ENCODE measurements at places on chromosomes 3 and 15.

DNA sequence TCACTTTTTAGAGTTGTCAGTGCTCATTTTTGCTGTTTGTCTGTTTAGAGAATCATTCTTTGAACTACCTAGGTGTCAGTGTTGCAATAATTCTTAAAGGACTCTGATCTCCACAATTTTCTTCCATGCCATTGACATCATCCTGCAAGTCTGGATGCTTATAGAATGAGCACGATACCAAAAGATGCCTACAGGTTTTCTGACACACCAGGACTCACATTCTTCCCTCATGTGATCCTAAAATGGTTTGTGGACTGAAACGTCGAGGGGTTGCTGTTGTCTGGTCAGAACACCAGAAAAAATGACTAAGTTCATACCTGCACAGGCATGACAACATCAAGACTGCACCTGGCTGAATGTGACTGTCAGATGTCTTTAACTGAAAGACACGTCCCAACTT lies 95.9 kb downstream of the SEMA5B start:
- DNase-seq = no peak

DNA sequence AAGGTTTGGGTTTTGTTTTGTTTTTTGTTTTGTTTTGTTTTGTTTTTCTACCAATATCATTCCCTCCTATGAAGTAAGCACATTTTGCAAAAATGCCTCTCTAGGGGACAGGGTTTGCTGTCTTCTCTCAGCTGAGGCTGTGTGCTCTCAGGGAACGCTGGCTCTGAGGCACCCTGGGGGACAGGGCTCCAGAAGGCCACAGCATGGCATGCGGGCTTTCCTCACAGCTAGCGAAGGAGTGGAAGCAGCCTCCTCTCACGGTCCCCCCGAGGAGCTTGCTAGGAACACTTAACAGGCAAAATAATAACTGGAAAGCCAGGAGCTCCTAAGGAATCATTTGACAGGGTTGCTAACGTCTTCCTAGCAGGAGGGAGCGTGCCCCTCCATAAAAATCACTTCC lies 227.7 kb upstream of the ST8SIA2 start:
- no peak for DNase-seq

DNA sequence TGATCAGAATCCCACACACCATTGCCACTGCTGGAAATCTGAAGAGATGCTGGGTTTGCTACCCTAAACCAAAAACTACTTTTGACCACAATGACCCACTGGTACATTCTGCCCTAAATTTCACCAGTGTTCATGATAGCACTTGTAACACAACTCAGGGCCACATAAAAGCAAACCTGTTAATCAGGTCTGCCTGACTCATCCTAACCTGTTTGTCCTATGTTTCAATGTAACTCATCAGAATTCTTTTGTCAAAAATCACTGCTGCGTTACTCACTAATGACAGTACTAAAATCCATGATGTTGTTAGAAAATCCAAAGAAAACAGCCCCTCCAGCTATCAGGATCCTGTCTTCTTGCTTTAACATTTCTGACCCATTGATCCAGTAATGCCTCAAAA lies 55.6 kb upstream of the XCR1 start:
- DNase-seq = no peak

DNA sequence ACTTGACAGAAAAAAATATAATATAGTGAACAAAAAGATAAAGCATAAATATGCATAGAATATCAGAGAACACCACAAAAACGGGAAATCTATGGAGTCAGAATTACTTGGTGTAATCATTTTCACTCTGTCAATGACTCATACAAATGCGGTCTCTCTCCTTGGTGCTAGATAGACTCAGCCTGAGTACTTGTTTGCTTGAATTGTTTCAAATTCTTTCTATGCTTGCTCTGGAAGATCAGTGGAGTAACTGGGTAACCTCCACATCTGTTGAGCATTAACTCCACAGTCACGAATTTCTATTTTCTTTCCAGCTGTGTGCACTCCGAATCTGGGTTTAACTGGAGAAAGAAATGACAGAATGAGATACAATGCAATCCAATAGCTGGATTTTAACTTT lies 760.4 kb downstream of the ZPLD1 start:
- no peak for DNase-seq

- no peak for DNase-seq
Observed at GRCh38 chr3:58180099-58180880, 30.5 kb downstream of the DNASE1L3 start.

DNA sequence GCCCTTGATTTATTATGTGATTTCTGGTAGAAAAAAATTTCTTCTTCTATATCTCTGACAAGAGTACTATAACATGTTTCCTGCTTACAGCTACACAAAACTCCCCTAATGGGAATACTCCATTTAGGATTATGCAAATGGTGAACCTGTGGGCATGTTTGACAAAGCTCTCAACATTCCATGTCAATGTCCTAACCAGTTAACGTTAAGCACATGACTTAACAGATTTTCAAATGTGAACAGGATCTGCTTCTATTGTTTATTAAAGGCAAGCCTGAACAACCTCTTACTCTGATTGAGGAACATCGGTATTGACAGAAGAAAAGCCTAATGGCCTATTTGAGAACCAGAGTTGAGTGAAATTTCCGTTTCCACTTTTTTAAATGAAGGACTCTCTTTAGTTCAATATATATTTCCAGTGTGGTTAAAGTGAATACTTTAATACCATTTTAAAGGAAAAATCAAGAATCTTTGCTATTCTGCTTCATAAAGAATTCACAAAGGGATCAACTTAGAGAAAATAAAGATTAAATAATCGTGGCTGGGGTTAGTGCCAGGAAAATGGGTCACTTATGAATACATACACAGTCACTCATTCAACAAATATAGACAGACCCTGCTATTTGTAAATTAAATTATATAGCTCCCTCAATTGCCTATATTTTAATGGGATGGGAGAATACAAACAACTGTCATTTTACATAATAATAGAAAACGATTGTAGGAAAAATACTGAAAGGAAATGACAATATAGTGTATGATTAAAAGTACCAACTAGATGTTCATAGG lies 300.3 kb upstream of the CBLB start:
- no peak for DNase-seq

GRCh38 chr3:83250613-83251012 lies 1489.2 kb upstream of the GBE1 start:
- DNase-seq = no peak

DNA sequence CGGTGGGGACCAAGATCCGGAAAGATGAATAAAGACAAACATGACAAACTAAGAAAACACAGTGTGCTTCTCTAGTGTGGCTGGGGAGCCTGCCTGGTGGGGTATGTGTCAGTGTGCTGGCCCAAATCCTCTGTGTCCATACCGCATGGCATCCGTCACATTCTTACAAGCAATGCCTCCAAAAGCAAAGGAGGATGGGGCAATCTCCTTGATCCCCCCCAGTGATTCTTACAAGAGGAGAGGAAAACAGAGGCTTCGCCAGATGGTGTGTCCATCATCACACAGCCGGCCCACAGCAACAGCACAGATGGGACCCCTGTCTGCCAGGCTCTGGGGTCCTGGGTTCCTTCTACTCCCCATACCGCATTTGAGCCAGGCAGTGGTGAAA lies 558 bp upstream of the IL17RC start:
- no peak for DNase-seq

GRCh38 chr15:68040144-68040543 lies 14.0 kb upstream of the PIAS1 start:
- DNase-seq = no peak

GRCh38 chr15:67914537-67915460 lies 75.0 kb upstream of the RNU6-1 start:
- DNase-seq = no peak

DNA sequence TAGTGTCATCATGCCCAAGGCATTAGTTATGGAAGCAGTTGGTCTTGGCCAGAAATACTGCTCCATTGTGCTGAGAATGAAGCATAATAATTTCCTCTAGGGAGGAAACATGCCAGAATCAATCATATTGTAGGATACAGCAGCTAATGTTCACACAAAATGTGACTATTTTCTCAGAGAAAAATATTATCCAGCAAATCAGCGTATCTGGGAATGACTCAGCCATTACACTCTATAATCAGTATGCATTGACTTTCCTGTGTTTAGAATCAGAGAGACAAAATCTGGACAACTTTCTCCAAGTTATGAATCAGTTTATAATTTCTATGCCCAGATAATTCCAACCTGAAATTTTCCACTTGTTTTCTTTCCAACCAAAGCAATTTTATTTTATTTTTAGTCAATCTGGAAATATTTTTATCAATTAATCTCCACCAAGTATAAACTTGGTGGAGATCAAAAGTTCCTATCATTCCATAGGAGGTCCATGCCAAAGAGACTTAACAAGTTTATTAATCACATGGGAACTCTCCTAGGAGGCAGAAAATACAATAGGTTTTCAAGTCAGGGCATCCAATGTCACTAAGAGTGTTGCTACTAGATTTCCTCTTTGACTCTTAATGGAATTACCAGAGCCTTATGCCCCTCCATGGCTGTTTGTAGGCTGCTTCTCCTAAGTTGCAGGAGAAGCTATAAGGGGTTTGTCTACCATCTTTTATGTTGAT lies 36.4 kb downstream of the SUCNR1 start:
- no peak for DNase-seq

DNA sequence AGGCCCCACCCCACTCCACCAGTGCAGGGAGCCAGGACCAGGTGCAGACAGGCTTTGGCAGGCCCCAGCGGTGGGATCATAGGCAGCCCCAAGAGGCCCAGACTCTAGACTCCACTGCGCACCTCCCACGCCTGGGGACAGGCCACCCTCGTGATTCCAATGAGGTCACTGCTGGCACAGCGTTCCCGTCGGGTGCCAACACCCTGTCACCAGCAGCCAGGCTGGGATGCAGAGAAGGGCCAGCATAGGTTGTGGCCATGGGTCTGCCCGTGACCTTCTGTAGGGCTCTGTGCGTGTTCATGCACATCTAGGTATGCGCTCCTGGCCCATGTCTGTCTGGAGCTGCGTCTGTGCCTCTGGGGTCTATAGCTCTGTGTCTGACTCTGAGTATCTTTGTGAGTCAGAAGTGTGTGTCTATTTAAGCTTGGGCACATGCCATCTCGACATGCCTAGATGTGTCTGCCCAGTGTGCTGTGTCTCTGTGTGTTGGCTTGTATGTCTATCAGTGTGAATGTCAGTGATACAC lies 13.0 kb downstream of the VIPR1 start:
- no peak for DNase-seq

DNA sequence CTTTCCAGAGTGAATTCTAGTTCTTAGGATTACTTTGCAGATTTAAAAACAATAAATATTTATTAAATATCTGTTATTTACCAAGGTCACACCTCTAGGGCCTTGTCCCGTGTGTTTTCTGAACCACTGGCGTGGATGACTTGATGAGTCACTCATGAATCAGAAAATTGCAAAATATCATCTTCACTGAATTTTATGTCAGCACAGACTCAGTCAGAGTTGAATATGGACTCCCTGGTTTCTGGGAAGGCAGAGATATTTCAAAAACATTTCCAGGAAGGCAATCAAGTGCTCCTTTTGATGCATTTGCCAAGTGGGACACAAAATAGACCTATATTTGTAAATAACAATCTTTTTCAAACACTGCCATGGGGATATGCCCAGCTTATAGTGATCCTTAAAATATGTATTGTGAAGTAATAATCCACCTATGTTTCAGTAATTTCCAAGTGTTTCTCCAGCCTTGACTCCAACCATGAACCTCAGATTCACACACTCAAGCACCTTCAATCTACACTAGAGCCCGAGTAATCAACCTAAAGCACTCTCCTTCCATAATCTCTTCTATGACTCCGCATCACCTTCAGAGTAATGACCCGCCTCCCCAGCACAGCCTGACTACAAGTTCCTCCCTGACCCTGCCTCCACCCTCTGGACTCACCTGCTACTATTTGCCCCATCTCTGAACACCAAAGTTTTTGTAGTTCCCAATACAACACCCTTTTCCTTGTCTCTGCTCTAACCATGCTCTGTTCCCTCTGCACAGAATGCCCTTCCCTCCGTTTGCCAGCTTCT lies 24.3 kb downstream of the DPH3 start:
- no peak for DNase-seq

DNA sequence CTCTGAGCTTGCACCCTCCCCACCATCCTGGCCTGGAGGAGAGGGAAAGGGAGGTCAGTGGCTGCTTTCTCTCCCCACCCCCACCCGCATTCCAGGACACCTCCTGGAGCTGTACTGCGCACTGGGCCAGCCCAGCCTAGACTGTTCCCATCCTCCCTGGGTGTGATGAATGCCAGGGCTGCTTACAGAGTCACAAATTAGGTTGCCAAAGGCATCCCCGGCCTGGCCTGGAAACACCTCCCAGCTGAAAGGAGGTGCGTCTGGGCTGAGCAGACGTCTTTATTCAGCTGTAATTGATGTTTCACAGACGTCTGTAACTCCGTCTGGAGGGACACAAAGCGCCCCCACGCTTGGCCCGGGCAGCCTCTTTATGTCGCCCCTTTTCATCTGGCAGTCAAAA lies 47.6 kb downstream of the RHCG start:
- DNase-seq = no peak

GRCh38 chr15:93452537-93453211 lies 363.7 kb upstream of the RGMA start:
- no peak for DNase-seq

- DNase-seq = no peak
Observed at GRCh38 chr15:64747578-64747977, 27.8 kb downstream of the RBPMS2 start.

DNA sequence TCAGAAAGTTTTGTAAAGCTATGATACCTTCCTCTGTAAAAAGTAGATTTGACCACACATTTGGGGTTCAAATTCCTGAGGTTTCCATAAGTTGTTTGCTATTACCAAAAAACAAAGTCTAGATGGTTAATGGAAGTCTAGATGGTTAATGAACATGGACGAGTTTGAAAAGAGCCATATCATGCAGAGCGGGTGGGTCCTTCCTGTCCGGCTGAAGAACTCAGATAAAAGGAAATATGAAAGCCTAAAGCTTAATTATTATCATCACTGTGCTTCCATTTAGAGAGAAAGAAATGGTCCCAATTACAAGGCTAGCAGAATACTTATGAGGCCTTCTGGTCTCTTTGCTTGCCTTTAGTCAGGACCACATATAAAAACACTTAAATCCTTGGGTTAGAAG lies 132.1 kb upstream of the SATB1 start:
- DNase-seq = no peak

DNA sequence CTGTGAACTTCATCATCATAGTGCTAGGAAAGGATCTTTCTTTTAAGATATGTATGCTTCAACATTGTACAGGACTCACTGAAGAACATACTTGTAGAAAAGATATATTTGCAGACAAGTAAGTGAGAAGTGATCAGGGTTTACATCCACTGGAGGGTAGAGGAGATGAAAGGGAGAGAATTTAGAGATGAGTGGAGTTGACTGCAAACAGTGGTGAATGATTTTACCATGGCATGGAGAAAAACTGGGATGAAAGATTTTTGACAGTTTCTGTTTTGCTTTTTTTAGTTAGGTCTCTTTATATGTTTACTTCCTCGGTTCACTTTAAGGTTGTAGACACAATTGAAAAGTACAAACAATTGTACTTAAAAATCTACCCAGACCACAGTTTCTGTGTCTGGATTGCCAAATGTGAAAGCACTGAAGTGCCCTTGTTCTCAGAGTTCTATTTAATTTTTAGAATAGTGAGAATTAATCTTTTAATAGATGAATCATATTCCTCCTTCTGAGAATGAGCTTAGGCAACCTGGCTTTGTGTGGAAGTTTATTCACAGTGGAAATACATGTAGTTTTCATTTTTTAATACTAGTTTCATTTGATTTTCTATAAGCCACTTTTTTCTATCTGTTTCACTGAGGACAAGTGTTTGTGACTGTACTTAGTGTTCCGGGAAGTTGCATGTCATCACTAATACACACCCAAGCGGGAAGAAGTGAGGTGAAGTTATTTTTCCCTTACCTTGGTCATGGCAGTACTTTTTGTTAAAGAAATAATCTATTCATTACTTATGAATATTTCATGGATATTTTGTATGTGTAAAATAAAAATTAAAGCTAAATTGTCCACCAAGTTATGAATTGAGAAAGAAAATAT lies 1.8 kb upstream of the GPR171 start:
- DNase-seq = no peak

All from activated CD8-positive, alpha-beta memory T cell treated with anti-CD3 and anti-CD28 coated beads for 1 hour (primary cell).